Renal cortical epithelial cell (primary cell): ENCODE measurements at places on chromosomes 13 and 19. TPM values are rescaled to one million over a fixed set of nuclear protein-coding genes. Genes with fewer than 3 reads are reported as not detected.

PSG7 gene
- total RNA-seq: not detected in 2 replicates

FUT3 gene
- 0.05 and 3.1 TPM in 2 replicates for total RNA-seq

SELENOV gene
- not detected in 2 replicates for total RNA-seq

DACH1 gene
- total RNA-seq: 0.05 TPM in 1 of 2 replicates, not detected in the other

ZNF180 gene
- total RNA-seq: 13.0 and 14.4 TPM in 2 replicates

SEMA6B gene
- total RNA-seq: 0.17 and 0.89 TPM in 2 replicates

CDKN2D gene
- 3.5 and 6.1 TPM in 2 replicates for total RNA-seq

TMEM238 gene
- 3.4 and 13.7 TPM in 2 replicates for total RNA-seq

PCDH9 gene
- 0.52 and 4.6 TPM in 2 replicates for total RNA-seq

CFD gene
- 2.1 and 3.1 TPM in 2 replicates for total RNA-seq

NOTCH3 gene
- total RNA-seq: 2.6 and 6.1 TPM in 2 replicates

FOXA3 gene
- total RNA-seq: 0.52 and 1.5 TPM in 2 replicates

MAB21L1 gene
- total RNA-seq: not detected in 2 replicates

MPHOSPH8 gene
- total RNA-seq: 11.8 and 26.7 TPM in 2 replicates

MBD3L2 gene
- total RNA-seq: not detected in 2 replicates

FCAR gene
- total RNA-seq: not detected in 2 replicates

ANKLE1 gene
- total RNA-seq: 0.52 and 1.1 TPM in 2 replicates

NLRP7 gene
- not detected in 2 replicates for total RNA-seq

CYP4F8 gene
- total RNA-seq: not detected in 2 replicates

LGALS4 gene
- not detected in 2 replicates for total RNA-seq

CLC gene
- total RNA-seq: not detected in 2 replicates

B3GNT8 gene
- total RNA-seq: 0.87 and 2.1 TPM in 2 replicates

TMEM147 gene
- 76.1 and 93.6 TPM in 2 replicates for total RNA-seq

IL27RA gene
- 4.7 and 14.1 TPM in 2 replicates for total RNA-seq

SIGLEC6 gene
- not detected in 2 replicates for total RNA-seq

CYP2A7 gene
- total RNA-seq: not detected in 2 replicates

C19orf33 gene
- 1.7 and 148 TPM in 2 replicates for total RNA-seq

KLK12 gene
- total RNA-seq: not detected in 2 replicates

BRSK1 gene
- total RNA-seq: 0.52 and 4.5 TPM in 2 replicates

TEX29 gene
- not detected in 2 replicates for total RNA-seq

ZNF492 gene
- total RNA-seq: 0.50 and 1.0 TPM in 2 replicates
